ENCODE measurements at places on chromosomes 13 and 19. TPM values are rescaled to one million over a fixed set of nuclear protein-coding genes. Genes with fewer than 3 reads are reported as not detected.

VSIG10L gene
- total RNA-seq = 0.18 TPM

ZNF578 gene
- 2.4 TPM for total RNA-seq

SULT2A1 gene
- not detected for total RNA-seq

CYP4F12 gene
- total RNA-seq = not detected

MAMSTR gene
- 0.32 TPM for total RNA-seq

SLC6A16 gene
- total RNA-seq = not detected

NKPD1 gene
- total RNA-seq = not detected

SELENOV gene
- not detected for total RNA-seq

ATP7B gene
- 6.0 TPM for total RNA-seq

LILRA1 gene
- total RNA-seq = not detected

ZGLP1 gene
- total RNA-seq = not detected

KLK2 gene
- not detected for total RNA-seq

STOML3 gene
- total RNA-seq = not detected

POGLUT2 gene
- total RNA-seq = 30.8 TPM

SSC5D gene
- 7.0 TPM for total RNA-seq

ZNF534 gene
- not detected for total RNA-seq

CFD gene
- total RNA-seq = 70.6 TPM

TEX101 gene
- total RNA-seq = not detected

GPR4 gene
- total RNA-seq = 5.2 TPM

CDC42EP5 gene
- total RNA-seq = 90.4 TPM

ZNF439 gene
- 2.3 TPM for total RNA-seq

ERICH6B gene
- total RNA-seq = not detected

ZNF563 gene
- 11.7 TPM for total RNA-seq

EPS8L1 gene
- 0.90 TPM for total RNA-seq

MAP4K1 gene
- 0.16 TPM for total RNA-seq

FAM83E gene
- not detected for total RNA-seq

IRS2 gene
- total RNA-seq = 27.6 TPM

HPN gene
- total RNA-seq = 0.49 TPM

GJB2 gene
- not detected for total RNA-seq

ALG5 gene
- total RNA-seq = 41.3 TPM

SLC10A2 gene
- not detected for total RNA-seq

ZNF320 gene
- total RNA-seq = 8.9 TPM

GPR12 gene
- total RNA-seq = not detected

IGFL1 gene
- not detected for total RNA-seq

LILRA5 gene
- total RNA-seq = not detected

CD37 gene
- total RNA-seq = not detected

SERPINE3 gene
- not detected for total RNA-seq

PLA2G4C gene
- 4.5 TPM for total RNA-seq

DNAJC15 gene
- 19.3 TPM for total RNA-seq

CYP4F8 gene
- not detected for total RNA-seq
